Stimulated activated CD4-positive, alpha-beta T cell treated with anti-CD3 and anti-CD28 coated beads, TNF-alpha, amount 100 ng/mL, for 1 hour (primary cell): ENCODE measurements at places on chromosomes 6 and 20.

DNA sequence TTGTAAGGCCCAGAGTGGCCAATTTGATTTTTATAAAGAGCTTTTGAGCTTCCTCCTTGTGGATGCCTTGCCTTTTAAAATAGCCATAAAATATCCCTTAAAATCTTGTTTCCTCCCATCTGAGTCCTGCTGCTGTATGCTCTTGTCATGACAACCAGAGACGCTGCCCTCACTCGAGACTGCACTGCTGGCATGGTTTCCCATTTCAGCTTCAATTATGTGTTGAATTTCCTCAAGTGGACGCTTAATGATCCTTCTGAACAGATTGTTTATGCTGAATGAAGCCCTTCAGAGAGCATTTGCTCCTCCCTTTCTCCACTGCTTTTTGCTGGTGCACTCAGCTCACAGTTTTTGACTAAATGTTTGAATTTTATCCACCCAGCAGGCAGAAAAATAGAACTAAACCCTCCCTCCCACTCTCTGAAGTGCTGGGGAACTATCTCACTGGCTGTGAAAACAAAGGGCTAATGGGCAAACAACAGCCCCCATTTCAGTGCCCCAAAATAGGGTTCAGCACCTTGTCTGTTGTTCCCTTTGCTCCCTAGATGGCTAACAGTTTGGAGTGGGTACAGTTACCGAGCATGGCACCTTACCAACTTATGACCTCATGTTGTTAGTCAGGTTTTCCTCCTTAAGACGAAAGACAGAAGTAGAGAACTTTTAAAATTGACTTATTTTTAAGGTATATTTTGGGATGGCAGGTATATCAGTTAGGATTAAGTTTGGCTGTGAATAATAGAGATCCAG is 45.5 kb upstream of the RNF8 start:
- DNase-seq = no peak

- no peak for DNase-seq
Measured at GRCh38 chr20:10848810-10849370, 175.1 kb upstream of the JAG1 start.

DNA sequence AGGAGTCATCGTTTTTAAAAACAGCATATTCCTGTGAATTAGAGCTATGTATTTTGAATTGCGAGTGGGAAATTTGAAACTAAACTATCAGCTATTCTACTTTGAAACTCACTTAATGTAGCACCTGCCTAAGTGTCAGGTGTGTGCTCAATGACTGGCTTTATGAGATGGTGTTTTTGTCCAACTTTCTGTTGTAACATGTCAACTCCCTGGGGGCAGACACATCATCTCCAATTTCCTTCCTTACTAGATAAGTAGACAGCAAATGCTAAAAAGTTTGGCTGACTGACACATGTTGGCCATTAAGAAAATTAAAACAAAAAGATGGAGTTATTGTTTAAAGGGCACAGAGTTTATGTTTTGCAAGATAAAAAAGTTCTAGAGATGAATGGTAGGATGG is 226.9 kb downstream of the TFAP2B start:
- no peak for DNase-seq

- no peak for DNase-seq
Measured at GRCh38 chr6:161951126-161951525, 677.3 kb upstream of the AGPAT4 start.

DNA sequence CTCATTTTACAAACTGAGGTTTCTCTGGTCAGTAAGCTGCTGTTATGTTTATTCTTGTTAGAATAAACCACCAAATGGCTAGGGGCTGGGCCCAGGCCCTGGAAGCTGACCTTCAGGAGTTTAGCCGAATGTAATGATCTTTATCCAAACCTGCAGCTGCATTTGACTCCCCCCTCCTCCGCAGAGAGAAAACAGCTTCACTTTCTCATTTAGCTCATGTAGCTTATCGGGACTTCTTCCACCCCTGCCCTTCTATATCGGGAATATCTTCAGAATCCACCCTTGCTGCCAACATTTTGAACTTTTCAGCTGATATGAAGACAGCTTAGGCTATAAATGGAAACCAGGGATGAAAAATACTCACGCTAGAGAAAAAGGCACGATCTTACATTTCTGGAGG is 102.6 kb downstream of the ZMYND8 start:
- no peak for DNase-seq

GRCh38 chr6:107653183-107653580 is 163.3 kb downstream of the SOBP start:
- DNase-seq = no peak

- no peak for DNase-seq
Measured at GRCh38 chr6:41639809-41640371, 1.6 kb downstream of the MDFI start.

DNA sequence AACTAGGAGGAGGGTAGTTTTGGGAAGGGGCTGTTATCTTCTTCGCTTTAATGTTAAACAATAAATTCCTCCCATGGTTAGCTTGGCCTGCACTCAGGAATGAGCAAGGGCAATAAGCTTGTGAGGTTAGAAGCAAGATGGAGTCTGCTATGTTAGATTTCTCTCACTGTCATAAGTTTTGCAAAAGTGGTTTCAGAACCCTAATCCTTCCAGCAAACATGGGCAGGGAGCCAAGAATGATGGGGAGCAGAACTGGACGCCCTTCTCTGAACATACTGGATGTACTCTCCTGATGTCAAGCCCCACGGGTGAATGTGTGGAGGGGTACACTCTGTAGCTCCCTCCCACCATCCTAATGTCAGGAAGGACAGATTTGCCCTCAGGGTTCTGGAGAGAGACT is 22.3 kb downstream of the C6orf163 start:
- DNase-seq = no peak

- DNase-seq = no peak
Measured at GRCh38 chr6:38141085-38141484, 321.6 kb downstream of the ZFAND3 start.

GRCh38 chr20:63056236-63057170 is 49.7 kb upstream of the BHLHE23 start:
- peak; percentile 31 for DNase-seq

DNA sequence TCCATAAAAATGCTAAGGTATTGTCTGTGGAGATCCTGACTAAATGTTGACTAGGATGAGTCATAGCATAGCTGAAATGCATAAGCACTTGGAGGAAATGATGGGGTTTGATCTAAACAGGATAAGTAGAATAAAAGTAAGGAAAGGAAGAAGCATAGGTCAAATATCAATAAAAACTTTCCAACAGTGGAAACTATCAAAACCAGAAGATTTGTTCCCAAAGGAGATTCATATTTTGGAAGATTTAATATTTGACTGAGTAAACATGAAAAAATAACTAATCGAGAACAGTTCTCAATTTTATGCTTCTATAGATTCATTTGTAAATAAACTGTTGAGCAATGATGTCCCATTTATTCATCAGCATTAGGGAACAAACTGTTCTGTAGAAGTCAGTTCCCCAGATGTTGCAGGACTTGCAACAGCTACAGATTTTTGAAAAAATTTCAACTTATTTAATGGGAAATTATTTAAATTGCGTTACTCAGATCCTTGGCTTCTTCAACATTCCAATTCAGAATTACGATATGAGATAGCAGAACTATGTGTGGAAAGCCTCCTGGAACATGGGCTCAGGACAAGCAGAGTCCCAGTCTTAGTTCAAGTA is 133.7 kb upstream of the TBX18 start:
- DNase-seq = no peak

DNA sequence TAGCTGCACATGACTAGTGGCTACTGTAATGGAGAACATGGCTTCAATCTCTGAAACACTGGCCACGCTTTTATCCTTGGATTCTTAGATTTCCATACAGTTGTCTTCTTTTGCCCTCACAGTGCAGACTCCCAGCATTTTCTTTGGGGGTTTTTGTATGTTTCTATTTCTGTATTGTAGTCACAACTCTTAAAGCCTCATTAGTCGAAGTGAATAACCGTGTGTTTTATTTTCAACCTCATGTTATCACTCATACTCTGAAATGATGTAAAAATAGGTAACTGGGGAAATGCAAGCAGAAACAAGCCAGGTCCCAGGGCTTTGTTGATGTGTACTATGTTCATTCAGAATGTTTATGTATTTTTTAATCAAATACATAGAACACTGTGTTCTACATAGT is 162.9 kb downstream of the JARID2 start:
- DNase-seq = no peak

- no peak for DNase-seq
Measured at GRCh38 chr6:3618642-3619041, 132.9 kb downstream of the PXDC1 start.

DNA sequence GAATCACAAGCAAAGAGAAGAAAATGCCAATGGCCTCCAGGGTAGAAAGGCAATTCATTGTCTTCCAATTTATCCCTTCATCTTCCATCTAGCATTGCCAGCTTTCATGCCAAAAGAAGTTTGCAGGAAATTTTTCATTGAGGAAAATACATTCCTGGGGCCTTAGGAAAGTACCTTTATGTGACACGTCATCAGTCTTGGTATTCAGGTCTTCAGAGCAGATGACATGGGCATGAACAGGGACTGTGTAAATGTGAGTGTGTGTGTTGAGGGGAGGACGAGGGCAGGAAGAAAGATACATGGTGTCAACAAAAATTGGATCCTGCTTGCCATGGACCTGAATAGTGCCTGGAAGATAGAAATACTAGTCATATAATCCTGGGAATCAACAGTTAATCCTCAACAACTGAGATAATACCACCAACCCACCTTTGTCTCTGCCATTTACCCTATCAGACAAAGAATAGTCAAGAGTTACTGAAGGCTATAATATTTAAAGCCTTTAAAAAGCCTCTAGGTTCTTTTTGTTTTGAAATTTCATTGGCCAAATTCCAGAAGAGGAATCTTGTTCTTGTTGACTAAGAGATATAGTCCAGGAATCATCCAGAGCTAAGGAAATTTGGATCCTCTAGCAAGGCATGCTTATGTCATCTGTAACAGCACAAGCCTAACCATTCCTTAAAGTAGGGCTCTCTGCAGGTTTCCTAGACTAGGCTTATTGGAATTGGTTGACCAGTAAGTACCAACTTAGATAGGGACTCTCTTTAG is 405.8 kb upstream of the SASH1 start:
- no peak for DNase-seq

DNA sequence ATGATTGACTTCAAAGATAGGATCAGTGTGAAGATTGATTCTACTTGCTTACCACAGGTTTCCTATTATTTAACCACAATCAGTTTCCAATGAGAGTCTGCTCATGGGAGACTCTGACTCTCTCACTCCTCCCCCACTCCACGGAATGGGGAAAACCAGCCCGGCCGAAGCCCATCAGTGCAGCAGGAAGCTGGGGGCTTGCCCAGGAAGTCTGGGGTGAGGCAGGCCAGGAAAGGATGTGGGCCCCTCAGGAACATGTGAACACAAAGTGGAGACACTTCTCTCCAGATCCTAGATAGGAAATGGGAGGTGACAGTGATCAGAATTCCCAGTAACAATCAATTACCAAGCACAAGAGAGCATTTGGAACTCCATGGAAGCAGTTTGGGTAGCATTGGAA is 144.2 kb downstream of the TTLL2 start:
- DNase-seq = no peak

DNA sequence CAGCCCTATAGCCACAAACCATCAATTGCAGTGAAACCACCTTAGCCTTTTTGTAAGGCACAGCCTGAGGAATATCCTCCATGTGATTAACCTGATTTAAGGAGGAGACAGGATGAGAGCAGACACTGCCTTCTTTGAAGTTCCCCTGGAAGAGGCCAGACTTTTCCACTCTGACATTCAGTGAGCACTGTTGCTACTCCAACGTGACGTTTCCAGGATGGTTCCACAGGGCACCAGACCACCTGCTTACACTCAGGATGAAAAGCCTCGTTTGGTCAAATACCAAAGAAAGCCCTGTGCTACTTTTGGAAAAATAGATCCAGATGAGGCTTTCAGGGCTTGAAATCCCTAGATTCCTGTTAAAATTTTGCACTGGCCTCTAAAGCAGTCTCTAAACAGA is 1102.1 kb upstream of the FLRT3 start:
- DNase-seq = no peak

DNA sequence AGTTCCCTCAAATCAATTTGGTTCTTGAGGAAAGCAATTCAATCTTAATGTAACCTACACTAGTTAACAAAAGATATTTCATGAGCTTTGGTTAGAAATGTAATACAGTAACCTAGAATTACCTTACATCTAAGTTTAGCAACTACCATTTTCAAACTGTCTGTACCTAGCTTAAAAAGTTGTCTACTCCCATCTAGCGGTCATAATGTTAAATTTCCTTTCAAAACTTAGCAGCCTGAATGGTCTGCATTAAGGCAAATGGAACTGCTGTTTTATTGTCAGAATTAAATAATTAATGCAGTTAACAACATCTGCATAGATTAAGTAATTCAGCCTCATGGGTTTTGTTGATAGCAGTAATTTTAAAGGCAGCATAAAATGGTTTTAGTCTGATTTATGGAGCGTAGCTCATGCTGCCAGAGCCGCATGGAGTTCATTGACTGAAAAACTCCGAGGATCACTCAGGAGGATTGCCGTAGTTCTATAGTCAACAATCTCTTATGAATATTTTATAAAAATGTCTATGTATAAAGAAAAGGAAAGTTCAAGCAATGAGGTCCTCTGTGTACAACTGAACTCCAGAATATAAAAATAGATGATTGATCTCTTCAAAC is 485.4 kb upstream of the MANEA start:
- no peak for DNase-seq

- no peak for DNase-seq
Measured at GRCh38 chr6:34295721-34296120, 46.9 kb upstream of the SMIM29 start.

GRCh38 chr6:46832816-46833215 is 39.6 kb downstream of the MEP1A start:
- no peak for DNase-seq
